ENCODE measurements at places on chromosomes 5 and 9. TPM values are rescaled to one million over a fixed set of nuclear protein-coding genes. Genes with fewer than 3 reads are reported as not detected.

DNA sequence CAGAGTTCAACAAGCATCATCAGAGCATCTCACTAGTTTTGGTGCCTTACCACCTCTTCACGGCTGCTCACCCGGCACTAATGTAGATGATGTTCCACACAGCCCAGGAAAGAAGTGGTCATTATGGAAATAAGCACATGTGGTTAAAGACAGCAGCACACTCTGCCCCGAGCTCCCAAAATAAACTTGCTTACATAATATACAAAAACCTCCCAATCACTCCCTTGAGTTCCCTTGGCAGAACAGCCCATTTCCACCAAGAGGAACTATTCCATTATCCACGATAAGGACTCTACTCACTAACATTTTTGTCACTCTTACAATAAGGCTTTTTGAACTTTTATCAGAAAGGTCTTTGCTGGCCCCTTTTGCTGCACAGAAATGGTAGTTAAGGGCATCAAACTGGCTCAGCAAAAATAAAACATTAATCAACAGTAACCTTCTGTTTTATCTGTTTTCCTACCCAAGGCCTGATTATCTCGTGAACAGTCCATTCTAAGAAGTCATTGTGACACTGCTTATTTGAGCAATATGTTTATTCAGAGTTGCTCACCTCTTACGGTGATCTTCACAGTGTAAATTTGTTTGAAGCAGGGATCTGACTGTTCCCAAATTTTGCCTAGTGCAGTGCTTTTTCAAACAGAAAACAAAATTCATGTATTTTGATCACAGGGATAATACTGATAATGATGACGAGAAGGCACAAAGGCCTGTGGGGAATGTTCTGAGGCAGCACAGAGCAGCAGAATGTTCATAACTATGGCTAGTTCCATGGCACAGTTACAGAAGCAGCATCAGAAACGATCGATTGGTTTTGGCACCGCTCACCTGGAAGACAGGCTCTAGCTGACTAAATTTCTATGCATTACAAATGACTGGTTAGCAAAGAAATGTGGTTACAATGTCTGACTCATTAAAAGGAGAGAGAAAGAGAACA lies 399.8 kb upstream of the PIK3R1 start:
- no peak overlapping the region for H3K4me3 ChIP-seq
- no peaks in the 10 kb centered on the region for H3K4me1 ChIP-seq
- H3K27ac ChIP-seq: no peak overlapping the region
- no peak for DNase-seq
- H3K36me3 ChIP-seq: no peaks in the 10 kb centered on the region

SH3RF2 gene
- total RNA-seq: not detected

GRCh38 chr9:101235105-101235866 lies 149.5 kb downstream of the BAAT start:
- peaks cover 18% of the 10 kb centered on the region for H3K27me3 ChIP-seq
- no peak overlapping the region for H3K4me3 ChIP-seq
- H3K27ac ChIP-seq: no peak overlapping the region

DNA sequence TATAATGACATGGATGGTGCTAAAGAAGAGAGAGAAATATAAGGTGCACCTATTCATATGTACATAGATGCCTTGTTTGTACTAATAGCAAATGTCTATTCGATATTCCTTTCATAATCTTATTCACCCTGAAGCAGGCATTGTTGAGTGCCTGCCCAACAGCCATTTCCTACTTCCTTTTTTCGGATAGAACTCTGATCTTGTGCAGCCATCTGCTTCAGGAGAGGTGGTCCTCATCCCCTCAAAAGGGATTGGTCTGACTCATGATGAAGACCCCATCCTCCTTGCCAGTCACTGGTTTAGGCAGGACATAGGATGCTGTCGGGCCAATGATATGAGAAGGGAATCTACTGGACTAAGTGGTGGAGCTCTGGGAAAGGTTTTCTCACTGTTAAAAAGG lies 8.4 kb upstream of the RANBP3L start:
- peaks cover 11% of the 10 kb centered on the region for H3K27me3 ChIP-seq
- H3K36me3 ChIP-seq: no peaks in the 10 kb centered on the region
- no peak overlapping the region for H3K4me3 ChIP-seq
- DNase-seq: no peak
- H3K4me1 ChIP-seq: no peaks in the 10 kb centered on the region

PCDHB5 gene
- not detected for total RNA-seq

- H3K27ac ChIP-seq: no peak overlapping the region
- no peaks in the 10 kb centered on the region for H3K4me1 ChIP-seq
- peaks cover 4% of the 10 kb centered on the region for H3K27me3 ChIP-seq
- no peaks in the 10 kb centered on the region for H3K36me3 ChIP-seq
- H3K4me3 ChIP-seq: no peak overlapping the region
Measured at GRCh38 chr9:73039271-73040263, 86.7 kb upstream of the ALDH1A1 start.

All from activated naive CD8-positive, alpha-beta T cell treated with anti-CD3 and anti-CD28 coated beads for 36 hours (primary cell).